ENCODE measurements at places on chromosomes 3 and 15. TPM values are rescaled to one million over a fixed set of nuclear protein-coding genes. Genes with fewer than 3 reads are reported as not detected.

The LSAMP gene
- total RNA-seq, result 67.1 TPM

The CHRNA3 gene
- 208 TPM for total RNA-seq

The MYH15 gene
- 1.0 TPM for total RNA-seq

- no peak for DNase-seq
These were observed 1.4 kb upstream of the NDUFAF3 start for GRCh38 chr3:49020330-49021212.

- no peak for DNase-seq
These were observed 4.7 kb upstream of the CLDN1 start for GRCh38 chr3:190326930-190327329.

GRCh38 chr15:80514071-80514780, 110.0 kb downstream of the ARNT2 start:
- no peak for DNase-seq

- DNase-seq, result no peak
These were observed 31.0 kb upstream of the PTPRG start for GRCh38 chr3:61530355-61530754.

The KLHDC8B gene
- total RNA-seq, result 36.3 TPM

DNA sequence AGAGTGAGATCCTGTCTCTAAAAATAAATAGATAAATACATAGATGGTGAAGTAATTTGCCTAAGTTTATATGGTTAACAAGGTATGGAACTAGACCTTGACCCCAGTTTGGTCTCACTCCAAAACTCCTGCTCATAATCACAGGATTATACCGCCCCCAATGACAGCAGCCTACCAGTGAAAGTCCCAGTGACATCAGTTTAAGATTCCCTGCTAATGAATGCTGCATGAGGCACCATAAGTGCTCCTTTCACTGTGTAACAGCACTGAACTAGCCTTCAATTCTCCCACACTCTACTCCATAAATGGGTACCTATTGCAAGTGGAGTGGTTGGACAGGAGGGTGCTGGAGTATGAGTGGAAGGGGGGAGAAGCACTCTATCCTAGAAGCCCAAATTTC, 23.7 kb upstream of the THSD4 start:
- DNase-seq, result no peak

DNA sequence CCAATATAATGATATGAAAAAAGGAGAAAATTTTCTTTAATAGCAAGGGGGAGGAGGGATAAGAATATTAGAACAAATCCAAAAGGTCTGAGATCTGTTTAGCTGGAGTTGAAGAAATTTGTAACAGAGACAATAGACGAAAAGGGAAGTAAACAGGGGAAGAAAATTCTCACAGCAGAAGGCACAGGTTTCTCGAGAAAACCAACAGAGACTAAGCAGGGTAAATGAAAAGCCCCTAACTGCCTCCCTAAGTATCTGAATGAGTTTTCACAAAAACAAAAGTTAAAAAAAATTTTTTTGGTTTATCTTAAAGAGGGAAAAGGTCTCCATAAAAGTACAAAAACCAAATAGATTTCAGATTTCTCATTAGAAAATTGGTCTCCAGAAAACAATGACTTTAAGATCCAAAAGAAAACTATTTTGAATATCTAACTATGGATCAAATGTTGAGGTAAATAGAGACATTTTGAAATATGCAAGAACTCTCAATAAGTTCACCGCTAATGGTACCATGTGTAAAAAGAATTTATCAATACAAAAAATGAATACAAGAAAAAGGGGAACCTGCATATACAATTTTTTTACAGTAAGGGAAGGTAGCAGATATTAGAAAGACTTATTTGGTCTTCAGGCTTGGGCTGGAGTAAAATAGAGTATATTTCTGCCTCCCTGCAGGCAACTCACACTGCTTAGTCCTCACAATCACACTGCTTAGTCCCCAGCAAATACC, 23.9 kb upstream of the NEK10 start:
- DNase-seq, result no peak

The SNTN gene
- not detected for total RNA-seq

DNA sequence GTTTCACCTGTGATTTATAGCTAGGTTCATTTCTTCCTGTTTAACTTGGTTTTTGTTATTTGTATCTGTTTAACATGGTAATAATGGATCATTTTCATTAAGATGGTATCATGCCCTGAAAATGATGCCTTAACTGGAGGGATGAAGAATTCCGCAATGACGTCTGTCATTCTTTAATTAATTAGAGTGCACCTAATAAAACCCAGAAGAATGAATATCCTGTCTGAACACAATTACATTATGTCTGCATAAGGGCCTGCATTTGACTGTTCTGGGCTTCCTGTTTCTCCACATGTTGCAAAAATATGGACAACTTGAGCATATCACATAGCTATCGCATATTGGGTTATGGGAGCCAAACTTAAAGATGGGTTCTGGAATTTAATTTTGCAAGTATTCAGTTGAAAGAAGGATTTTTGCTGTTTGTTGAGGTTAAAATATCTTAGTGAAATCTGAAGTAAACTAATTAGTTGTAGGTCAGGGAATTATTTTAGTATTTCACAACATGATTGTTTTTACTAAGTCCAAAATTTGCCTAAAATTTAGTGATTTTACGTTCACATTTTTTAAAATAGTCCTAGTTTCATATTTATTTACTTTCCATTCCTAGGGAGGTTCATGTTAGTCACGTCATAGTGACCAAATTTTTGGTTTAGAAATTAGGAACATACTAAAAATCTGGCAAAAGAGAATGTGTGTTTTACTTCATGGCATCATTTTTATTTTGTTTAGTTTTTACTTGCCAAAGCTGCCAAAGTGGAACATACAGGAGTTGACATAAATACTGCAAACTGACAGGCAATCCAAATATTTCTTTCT, 321.0 kb upstream of the TGFBR2 start:
- no peak for DNase-seq

The CAPN3 gene
- total RNA-seq, result 1.8 TPM

DNA sequence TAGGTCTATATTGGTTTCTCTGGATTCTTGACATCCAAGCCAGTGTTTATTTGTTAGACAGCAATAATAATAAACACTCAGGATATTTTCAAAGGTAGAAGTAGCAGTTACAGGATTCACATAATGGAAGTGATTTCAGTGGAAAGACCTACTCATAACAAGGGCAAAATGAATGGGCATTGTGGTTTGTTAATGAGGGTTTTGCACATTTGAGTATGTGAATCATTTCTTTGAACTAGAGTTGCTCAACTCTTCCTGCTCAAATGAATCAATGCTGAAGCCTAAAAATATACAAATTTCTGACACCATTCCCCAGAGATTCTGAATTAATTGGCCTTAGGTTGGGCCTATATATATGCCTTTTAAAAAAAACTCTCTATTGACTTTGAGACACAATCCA, 4.1 kb upstream of the COL6A5 start:
- DNase-seq, result no peak

The GOLGA6A gene
- total RNA-seq, result 0.83 TPM

The PLSCR2 gene
- not detected for total RNA-seq

The TERC gene
- total RNA-seq, result 6.4 TPM

DNA sequence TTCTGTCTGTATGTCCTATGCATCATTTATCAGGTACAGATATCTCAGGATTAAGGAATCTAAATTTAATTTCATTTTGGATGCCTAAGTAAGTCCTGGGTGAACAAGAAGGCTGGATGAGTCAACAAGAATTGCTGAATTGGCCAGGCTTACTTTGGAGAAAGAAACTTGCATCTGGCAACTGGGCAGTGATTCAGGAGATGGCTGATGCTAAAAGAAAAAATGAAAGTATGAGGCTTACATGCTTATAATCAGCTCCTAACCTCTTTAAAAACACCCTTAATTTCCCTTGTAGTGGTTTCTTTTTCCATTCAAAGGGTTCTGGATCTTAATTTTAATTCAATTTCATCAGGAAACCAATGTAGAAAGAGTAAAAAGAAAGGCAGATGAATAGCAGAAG, 228.8 kb upstream of the PEX5L start:
- no peak for DNase-seq

- DNase-seq, result no peak
These were observed 34.7 kb downstream of the SCG5 start for GRCh38 chr15:32676169-32676568.

DNA sequence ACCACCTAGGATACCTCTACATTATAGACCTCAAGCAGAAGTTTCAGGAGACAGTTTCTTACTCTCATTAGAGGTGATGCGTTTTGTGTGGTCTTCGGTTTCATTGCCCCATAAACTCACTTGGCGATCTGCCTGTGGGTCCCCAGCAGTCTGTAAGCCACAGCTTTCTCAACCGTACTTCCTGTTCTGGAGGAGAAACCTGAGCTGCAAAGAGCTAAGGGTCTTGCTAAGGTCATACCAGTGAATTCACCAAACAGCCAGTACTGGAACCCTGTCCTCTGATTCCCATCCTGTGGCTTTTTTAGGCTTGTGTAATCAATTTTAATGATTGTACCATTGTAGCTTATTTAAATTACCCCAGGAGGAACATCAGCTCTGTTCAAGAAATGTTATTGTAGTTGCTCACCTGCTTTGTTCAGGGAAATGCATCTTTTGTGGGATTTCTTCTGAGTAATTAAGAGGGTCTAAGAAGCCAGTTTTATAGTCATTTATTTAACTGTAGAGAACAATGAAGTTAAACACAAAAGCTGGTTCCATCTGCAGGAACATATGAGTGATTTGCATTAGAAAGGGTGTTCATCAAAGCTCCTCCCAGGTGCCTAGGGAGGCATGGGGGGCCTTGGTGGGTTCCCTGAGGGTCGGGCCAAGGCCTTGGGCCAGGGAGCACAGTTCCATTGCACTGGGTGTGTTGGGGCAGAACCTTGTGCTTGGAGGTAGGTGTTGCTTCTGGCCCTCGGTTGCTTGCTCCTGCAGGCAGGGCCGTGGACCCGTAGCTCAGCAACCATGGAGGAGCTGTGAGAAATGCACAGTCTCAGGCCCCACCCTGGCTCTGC, 69.6 kb downstream of the APBA2 start:
- DNase-seq, result no peak

GRCh38 chr15:63260791-63261190, 16.6 kb upstream of the APH1B start:
- DNase-seq, result no peak

The ANKRD63 gene
- total RNA-seq, result not detected

GRCh38 chr3:193046371-193046770, 128.7 kb upstream of the MB21D2 start:
- no peak for DNase-seq

The COX5A gene
- 219 TPM for total RNA-seq

DNA sequence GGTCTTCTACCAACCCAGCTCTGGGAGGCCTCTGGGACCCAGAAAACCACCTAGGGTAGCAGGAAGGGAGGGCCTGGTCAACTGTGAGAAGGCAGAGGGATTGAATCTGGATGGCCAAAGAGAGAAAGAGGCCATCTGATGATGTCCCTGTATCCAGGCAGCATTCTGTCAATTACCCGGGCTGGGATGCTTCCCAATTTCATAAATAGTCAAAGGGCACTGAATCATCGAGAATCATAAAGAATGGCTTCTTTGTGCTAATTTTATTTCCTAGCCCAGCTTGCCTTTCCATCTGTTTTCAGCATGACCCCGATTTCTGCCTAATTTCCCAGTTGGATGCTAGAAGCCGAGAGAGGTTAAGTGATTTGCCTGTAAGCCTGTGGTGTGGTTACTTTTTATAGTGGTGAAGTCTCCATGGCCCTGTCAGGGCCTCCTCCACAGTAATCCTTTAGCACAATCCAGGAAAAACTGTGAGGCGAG, 129.2 kb downstream of the FAM43A start:
- no peak for DNase-seq

DNA sequence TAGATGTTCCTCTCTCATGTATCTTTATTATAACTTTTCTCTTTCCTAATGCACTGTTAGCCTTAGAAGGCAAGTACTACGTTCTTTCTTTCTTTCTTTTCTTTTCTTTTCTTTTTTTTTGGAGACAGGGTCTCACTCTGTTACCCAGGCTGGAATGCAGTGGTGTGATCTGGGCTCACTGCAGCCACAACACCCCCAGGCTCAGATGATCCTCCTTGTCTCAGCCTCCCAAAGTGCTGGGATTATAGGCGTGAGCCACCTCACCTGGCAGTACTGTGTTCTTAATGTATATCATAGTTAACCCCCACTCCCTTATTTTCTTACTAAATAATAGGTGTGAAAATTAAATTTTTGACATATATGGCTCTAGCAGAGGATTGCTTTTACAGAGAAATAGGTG, 23.1 kb downstream of the IQGAP1 start:
- DNase-seq, result no peak

- no peak for DNase-seq
These were observed 208.4 kb downstream of the PLOD2 start for GRCh38 chr3:145952536-145952935.

DNA sequence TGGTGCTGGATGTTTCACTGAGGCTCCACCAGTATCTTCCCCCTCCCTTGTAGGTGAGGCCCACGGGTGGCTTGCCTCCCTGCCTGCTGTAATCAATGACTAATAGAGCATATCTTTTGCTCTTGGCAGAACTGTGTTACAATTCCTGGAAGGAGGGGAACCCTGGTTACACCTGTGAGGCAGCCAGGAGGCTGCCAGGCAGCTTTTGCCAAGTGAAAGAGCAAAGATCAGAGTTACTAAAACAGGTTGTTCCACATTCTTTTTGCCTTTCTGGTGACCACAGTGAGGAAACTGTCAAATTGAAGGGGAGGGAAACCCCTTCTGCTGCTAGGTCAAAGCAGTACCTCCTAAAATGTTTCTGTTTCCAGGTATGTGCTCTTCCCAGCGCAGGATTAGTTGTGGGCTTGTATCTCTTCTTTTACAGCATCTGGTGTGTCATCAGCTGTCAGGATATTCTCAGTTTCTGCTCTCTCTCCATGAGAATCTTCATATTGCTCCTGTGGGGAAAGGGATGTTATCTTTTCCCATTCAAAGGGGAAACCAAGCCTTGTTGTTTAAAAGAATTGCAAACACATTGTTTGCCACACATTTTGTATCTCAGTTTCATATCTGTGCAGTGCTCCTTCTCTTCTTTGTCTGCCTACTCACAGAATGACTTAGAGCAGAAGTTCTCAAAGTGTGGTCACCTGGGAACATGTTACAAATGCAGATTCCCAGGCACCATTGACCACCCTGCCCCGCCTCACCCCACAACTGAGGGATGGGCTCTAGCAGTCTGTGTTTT, 137.4 kb upstream of the UMPS start:
- DNase-seq, result no peak

The TJP1 gene
- total RNA-seq, result 129 TPM

The PYGO1 gene
- 7.8 TPM for total RNA-seq

DNA sequence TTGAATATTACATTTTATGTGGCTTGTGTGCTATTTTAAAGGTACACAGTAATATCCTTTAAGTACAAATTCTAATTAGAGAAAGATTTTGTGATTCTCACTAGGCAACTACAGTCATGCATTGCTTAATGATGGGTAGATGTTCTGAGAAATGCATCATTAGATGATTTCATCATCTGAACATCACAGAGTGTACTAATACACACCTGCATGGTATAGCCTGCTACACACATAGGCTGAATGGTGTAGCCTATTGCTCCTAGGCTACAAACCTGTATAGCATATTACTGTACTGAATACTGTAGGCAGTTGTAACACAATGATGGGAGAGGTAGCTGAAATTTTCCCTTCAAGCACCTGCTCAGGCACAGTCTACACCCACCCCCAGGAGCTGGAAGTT, 217.4 kb upstream of the EOMES start:
- DNase-seq, result no peak

Data from glutamatergic neuron (in vitro differentiated cells).